ENCODE measurements at places on chromosomes 3 and 15.

- DNase-seq, result no peak
Observed at GRCh38 chr3:49668414-49668797, 5.7 kb upstream of the APEH start.

DNA sequence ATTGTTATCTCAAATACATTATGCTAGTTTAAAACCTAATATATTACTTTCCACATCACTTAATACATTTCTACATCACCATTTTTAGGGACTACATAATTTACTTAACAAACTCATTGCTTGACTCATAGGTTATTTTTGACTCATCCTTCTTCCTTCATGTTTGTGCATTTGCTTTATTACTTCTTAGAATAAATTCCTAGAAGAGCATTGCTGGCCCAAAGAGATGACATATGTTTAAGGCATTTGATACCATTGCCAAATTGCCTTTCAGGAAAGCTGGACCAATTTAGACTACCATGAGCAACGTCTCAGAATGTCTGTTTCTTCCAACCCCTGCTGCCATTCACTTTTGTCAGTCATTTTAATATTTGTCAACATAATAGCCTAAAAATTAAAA lies 905.8 kb downstream of the IGSF11 start:
- DNase-seq, result no peak

- peak; percentile 13 for DNase-seq
Observed at GRCh38 chr15:50815958-50816590, 50.6 kb upstream of the SPPL2A start.

DNA sequence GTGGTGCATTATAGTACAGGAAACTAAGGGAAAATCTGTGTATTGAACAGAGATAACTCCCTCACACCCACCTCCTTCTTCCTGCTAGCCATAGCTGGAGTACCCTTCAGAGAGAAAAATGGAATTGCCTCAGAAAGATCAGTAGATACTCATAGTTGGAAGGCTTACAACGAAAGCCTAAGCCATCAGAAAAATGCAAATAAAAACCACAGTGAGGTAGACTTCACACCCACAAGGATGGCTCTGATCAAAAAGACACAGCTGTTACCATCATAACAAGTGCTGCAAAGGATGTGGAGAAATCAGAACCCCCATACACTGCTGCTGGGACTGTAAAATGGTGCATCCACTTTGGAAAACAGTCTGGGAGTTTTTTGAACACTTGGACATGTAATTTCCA lies 7.4 kb upstream of the DLG1 start:
- DNase-seq, result no peak

GRCh38 chr3:48135552-48136495 lies 52.4 kb downstream of the CDC25A start:
- no peak for DNase-seq

GRCh38 chr3:48157202-48157840 lies 30.9 kb downstream of the CDC25A start:
- DNase-seq, result no peak

- DNase-seq, result no peak
Observed at GRCh38 chr3:101938262-101938847, 89.0 kb downstream of the NFKBIZ start.

- no peak for DNase-seq
Observed at GRCh38 chr15:77620960-77621647, 11.6 kb downstream of the LINGO1 start.

GRCh38 chr3:156024904-156025533 lies 95.4 kb upstream of the KCNAB1 start:
- DNase-seq, result no peak

DNA sequence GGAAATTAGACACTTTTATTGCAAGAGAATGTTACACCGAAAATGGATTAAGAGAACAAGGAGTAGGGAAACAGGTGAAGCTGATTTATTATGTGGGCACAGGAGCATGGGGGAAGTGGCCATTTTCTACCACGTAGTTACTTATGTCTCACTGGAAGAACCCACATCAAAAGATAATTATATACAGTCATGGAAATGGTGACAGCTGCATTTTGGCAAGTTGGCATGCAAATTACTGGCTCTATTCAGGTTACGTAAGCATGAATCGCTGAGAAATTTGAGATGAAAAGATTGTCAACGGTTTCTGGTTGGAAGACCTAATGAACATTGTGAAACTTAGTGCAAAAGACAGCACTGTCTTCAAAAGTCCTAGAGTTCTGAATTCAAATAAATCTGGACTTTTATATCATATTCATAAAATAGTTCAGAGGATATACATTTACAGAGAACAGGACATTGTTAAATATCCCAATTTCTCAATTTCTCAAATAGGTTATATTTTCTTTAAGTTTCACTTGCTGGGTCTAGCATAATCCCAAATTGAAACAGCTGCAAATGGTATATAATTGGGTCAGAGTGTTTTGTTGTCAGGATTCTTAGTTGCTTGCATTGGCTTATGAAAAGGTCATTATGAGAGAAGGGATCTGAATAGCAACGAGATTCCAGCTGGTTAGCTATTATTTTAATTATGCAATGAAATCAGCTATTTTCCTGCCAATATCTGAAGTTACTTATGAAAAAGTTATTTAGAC lies 567.8 kb downstream of the ZPLD1 start:
- DNase-seq, result no peak

GRCh38 chr3:113441051-113441770 lies at the start of gene CFAP44:
Gene CFAP44 (minus strand): TSS chr3:113441493. CDS start chr3:113433664, 7,829 bp downstream.
- no peak for DNase-seq

GRCh38 chr15:94269954-94270353 lies 38.6 kb downstream of the MCTP2 start:
- DNase-seq, result no peak

DNA sequence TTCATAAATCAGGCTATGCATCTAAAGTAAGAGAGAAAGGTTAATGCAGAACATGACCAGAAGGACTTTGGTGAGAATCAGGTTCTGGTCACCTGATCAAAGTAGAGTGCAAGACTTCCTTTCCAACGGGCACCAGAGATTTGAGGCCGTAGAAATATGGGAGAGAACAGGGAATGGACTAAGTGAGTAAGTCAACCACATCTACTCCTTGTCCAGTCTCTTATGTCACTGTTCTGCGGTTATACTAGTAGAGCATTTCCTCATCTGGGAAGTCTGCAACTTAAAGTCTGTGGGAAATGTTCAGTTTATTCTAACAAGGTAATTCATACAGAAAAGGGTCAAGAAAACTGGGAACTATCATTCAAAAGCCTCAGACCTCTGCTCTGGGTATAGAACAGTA lies 232.8 kb downstream of the CPNE4 start:
- no peak for DNase-seq

DNA sequence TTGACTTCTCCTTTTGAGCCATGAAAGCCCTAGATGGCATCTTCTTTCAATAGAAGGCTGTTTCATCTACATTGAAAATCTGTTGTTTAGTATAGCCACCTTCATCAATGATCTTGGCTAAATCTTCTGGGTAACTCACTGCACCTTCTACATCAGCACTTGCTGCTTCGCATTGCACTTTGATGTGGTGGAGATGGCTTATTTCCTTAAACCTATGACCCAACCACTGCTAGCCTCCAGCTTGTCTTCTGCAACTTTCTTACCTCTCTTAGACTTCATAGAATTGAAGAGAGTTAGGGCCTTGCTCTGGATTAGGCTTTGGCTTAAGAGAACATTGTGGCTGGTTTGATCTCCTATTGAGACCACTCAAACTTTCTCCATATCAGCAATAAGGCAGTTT lies 189.8 kb downstream of the PLCL2 start:
- no peak for DNase-seq

DNA sequence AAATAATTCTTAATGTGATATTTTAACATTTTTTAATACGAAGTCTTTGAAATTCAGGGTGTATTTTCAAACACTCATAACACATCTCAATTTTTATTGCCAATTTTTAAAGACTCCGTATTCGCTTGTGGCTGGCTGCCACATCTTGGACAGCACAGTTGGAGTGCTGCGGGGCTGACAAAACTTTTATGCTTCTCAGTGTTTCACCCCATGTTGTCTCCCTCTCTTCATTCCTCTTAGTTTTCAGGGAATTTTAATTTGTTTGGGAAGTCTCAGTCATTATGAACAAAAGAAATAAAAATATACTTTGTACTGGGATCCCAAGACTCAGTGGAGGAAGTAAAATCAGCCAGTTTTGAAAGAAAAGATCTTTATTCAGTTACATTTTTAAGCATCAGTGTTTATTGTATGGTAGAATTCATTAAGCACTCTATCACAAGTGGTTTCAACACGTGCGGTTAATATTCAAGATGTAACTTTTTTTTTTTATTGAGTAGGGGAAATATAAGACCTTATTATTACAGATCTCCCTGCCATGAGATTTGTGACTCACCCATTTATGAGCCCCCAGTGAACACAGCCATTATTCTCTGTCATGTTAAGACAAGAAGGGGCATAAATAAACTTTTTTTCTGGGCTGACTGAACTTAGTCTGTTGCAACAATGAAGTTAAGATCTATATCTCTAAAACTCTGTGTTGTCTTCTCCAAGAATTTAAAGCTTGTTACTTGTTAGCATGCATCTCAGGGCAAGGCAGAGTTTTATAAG lies 26.8 kb downstream of the KAT2B start:
- no peak for DNase-seq

DNA sequence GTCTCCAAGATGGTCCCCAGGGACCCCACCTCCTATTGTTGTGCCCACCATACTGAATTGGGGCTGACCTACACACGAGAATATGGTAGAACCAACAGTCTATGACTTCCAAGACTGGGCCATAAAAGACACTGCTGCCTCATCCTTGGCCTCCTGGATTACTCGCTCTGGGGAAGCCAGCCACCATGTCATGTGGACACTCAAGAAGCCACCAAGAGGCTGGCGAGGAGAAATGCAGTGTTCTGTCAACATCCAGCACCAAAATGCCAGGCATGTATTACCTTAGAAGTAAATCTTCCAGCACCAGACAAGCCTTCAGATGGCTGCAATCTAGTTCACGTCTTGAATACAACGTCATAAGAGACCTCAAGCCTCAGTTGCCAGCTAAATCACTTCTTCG lies 17.1 kb upstream of the TPM1 start:
- no peak for DNase-seq

DNA sequence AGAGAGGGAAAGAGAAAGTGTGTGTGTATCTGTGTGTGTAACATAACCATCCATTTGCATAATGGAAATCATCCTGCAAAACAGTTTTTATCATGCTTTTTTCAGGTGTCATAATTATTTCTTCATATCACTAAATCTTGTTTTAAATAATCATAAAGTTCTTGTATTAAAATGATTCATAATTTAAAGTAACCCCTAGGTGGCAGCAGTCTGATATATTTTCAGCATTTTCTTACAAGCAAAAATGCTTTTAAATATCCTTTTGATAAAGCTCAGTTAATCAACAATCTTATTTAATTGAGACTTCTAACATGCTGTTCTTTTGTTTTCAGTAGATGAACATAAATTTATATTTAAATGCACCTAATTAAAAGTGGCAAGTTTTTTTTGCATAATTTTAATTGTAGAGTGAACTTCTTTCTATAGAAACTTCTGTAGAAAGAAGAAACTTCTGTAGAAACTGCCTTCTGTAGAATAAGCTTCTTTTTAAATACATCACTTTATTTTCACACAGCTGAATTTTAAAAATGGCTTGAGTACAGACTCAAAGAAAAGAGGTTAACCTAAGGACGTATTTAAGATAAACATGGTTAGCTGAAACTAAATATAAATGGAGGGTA lies 72.5 kb downstream of the OPA1 start:
- DNase-seq, result peak; percentile 7

DNA sequence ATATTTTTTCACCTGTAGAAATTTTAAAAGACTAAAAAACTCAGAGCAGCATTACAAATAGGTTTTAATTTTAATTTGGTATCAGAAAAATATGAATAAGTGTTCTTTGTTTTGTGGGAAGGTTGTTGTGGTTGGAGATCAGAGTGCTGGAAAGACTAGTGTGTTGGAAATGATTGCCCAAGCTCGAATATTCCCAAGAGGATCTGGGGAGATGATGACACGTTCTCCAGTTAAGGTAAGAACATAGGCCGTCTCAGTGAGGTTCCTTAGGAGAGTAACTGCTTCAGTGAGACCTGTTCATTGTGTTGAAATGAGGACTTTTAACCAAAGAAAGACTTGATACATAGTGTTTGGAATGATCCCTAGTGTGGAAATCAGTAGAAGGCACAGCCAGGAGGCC lies 44.8 kb downstream of the OPA1 start:
- DNase-seq, result no peak

DNA sequence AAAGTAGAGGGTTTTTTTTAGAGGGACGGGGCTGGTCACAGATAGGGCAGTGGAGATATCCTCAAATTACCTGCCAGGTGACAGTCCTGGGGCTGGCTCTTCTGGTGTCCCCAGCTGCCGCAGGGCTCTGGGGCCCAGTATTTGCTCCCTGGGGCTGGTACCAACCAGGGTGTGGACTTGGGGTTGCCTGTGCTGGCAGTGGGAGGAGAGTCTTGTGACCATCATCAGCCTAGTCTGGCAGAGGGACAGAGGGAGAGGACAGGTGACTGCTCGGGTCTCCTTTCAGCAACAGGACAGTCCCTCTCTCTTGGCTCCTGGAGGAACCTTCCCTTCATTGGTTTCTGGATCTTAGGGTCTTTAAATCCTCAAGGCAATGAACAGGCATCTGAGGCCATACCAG lies 7.9 kb upstream of the RPP14 start:
- no peak for DNase-seq

DNA sequence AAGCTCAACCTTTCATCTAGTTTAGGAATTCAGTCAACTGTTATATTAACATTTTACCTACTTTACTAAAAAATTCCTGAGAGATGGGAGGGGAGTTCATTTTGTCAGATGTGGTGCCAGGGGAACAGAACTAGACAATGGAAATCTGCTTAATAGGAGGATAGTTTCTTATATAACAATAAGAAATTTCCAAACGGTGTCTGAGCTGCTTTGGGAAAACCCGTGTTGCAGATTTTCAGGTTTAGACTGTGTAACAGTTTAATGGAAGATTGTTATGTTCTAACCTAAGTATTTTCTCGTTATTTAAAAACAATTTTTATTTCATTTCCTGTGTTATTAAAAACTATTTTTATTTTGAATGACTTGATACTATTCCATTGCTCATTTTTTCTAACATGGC lies 19.3 kb downstream of the IQGAP1 start:
- DNase-seq, result no peak

DNA sequence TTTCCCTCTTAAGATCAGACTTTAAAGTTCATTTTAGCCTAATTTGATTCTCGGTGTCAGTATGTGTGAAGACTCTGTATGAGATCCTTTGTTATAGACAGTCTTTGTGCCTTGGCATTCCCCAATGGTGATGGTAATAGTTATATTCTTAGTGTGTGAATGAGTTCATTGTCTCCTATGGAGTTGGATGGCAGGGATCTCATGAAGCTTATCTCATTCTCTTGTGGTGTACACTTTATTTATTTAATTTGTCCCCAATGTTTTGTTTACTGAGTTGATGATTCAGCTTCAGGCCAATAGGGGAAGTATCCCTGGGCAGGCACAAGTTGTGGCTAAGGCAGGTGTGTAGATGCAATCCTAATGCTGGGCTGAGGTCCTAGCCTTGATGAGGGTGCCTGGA lies 222.0 kb upstream of the DPPA4 start:
- no peak for DNase-seq

- no peak for DNase-seq
Observed at GRCh38 chr3:197761784-197762183, 12.1 kb downstream of the FYTTD1 start.

- DNase-seq, result no peak
Observed at GRCh38 chr15:61032600-61033286, 196.4 kb downstream of the RORA start.

GRCh38 chr15:100880139-100880896 lies 687 bp downstream of the ALDH1A3 start:
- DNase-seq, result no peak

- peak; percentile 70 for DNase-seq
Observed at GRCh38 chr15:63238796-63239195, 38.6 kb upstream of the APH1B start.

GRCh38 chr3:116034794-116035193 lies 410.5 kb downstream of the LSAMP start:
- no peak for DNase-seq

All from keratinocyte (primary cell).